ENCODE measurements at places on chromosomes 7 and 10. TPM values are rescaled to one million over a fixed set of nuclear protein-coding genes. Genes with fewer than 3 reads are reported as not detected.

- no peak for DNase-seq
Observed at GRCh38 chr10:72087969-72088888, at the start of gene SPOCK2. Gene SPOCK2, minus strand, starts transcription at chr10:72088551. Its CDS starts 223 bp downstream, at chr10:72088328.

The CTAGE6 gene
- 0.33 TPM for polyA plus RNA-seq

The ZNF277 gene
- not detected for polyA plus RNA-seq

- no peak for DNase-seq
Observed at GRCh38 chr7:69338144-69338543, 260.1 kb upstream of the AUTS2 start.

- DNase-seq: no peak
Observed at GRCh38 chr7:73985737-73986141, 42.2 kb upstream of the ELN start.

- DNase-seq: no peak
Observed at GRCh38 chr7:41628901-41629300, 74.0 kb downstream of the INHBA start.

DNA sequence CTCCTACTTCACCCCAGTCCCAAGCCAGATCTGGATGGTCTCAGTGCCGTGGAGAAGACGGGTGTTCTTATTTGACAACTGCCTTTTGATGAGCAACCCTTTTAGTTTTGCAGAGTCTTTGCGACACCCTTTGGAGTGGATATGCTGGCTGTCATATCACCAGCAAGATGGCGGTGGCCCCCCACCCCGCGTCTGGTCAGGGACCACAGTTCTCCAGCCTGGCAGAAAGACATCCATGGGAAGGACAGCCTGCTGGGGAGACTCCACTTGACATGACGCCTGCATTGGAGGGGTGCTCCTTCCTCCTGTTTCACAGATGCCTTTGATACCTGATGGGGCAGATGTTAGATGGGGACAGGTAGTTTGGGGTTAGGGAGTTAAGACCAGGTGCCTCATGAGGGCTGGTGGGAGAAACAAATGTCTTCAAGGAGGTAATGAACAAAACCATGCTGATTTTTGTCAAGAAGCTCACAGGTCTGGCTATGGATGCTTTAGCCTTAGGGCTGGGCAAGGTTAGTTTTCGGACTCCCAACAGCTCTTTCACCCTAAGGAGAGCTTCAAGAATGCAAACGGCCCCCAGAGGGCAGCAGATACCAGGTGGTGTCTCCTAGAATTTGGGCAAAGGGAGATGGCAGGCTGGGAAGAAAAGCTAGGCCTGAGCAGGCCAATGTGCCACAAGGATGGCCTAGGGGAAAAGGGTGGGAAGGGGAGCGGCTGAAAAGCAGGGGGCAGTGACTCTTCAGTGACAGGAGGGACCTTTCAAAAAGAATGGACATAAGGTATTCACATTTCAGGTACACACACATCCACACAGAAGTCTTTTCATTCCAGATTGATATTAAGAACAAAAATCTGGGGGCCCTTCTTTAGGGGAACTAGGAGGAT lies 95.2 kb downstream of the CLEC2L start:
- DNase-seq: no peak

DNA sequence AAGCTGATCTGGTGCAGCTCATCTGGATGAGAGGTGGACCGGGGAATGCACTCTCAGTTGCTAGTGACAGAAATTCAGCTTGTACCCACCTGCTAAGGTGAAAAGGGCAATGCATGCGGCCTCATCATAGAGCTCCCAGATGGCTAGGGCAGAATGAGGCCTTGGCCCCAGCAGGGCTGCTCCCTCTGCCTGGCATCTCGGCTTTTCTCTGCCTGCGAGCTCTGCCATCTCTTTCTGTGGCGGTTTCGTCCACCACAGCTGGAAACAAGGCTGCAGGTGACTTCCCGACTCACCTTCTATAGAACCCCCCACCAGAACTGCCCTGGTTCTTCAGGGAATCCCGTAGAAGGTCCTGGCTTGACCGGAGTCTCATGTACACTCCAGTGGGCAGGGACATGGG lies 60.1 kb downstream of the TACC2 start:
- DNase-seq: no peak

DNA sequence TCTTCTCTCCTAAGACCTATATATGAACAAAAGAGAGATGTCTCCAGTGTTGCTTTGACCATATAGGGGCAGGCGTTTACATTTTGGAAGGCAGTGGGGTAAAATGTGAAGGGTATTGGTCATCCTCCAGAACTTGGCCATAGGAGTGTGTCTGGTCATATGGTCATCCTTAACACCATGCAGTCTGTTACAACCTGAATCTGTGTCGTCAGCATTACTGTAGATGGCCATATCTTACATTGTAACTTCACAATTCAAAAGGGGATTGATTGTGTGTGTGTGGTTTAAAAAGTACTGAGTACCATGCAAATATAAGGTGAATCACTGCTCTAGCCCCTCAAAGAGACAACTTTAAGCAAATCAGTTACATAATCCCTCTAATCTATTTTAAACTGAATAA lies 311.7 kb downstream of the BICC1 start:
- DNase-seq: no peak

GRCh38 chr10:119335671-119336353 lies 128.4 kb downstream of the GRK5 start:
- DNase-seq: no peak

- DNase-seq: no peak
Observed at GRCh38 chr10:52747694-52748093, 24.9 kb downstream of the MBL2 start.

GRCh38 chr7:2645274-2645868 lies 13.6 kb downstream of the TTYH3 start:
- no peak for DNase-seq

GRCh38 chr7:1596181-1597043 lies 26.6 kb upstream of the PSMG3 start:
- no peak for DNase-seq

The KNDC1 gene
- 1.8 TPM for polyA plus RNA-seq

The CYP26C1 gene
- polyA plus RNA-seq: not detected

The FOXI2 gene
- polyA plus RNA-seq: 0.65 TPM

GRCh38 chr7:142894112-142894984 lies 8.8 kb upstream of the TRPV6 start:
- no peak for DNase-seq

Measured in muscle of arm (tissue), 14 donors.